ENCODE measurements at places on chromosomes 6 and 20.
A peak's percentile ranks its signal among the peaks of the same experiment; 100 is the strongest.

DNA sequence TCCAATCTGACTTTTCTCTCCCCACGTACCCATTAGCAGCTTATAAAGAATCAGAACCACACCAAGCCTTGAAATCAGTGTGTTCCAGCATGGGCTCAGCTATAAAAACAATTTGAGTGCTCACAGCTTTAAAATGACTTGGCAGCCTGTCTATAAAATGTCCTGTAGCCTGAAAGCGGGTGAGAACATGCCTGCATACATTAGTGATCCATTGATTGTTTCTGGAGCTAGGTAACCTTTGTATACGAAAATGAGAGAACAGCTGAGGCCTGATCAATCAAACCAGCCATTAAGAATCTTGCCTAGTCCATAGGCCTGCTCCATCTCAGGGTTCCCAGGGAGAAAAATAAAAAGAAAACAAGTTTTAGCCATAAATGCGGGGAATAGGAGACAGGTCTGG lies 245.8 kb upstream of the SULF2 start:
- DNase-seq, result no peak

GRCh38 chr20:9794831-9795230 lies 44.0 kb downstream of the PAK5 start:
- DNase-seq, result no peak

GRCh38 chr6:75478929-75479328 lies 14.7 kb downstream of the FILIP1 start:
- DNase-seq, result no peak

DNA sequence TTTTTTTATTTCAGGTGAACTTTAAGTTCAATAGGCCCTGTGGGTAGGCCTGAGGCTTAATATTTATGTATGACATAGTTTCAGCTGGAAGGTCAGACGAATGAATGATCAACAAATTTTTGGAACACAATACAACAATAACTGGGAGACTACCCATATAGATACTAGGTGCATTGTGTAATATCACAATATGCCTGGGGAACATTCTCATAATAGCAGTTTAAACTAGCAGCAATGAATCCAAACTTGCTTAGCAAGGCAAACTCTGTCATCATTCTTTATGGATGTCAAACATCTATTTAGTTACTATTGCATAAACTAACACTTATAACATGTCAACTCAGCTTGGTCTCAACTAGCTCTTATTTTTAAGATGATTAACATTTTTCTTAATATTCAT lies 49.3 kb downstream of the ELOVL4 start:
- DNase-seq, result no peak

GRCh38 chr6:53263917-53264316 lies 84.8 kb downstream of the ELOVL5 start:
- DNase-seq, result no peak

DNA sequence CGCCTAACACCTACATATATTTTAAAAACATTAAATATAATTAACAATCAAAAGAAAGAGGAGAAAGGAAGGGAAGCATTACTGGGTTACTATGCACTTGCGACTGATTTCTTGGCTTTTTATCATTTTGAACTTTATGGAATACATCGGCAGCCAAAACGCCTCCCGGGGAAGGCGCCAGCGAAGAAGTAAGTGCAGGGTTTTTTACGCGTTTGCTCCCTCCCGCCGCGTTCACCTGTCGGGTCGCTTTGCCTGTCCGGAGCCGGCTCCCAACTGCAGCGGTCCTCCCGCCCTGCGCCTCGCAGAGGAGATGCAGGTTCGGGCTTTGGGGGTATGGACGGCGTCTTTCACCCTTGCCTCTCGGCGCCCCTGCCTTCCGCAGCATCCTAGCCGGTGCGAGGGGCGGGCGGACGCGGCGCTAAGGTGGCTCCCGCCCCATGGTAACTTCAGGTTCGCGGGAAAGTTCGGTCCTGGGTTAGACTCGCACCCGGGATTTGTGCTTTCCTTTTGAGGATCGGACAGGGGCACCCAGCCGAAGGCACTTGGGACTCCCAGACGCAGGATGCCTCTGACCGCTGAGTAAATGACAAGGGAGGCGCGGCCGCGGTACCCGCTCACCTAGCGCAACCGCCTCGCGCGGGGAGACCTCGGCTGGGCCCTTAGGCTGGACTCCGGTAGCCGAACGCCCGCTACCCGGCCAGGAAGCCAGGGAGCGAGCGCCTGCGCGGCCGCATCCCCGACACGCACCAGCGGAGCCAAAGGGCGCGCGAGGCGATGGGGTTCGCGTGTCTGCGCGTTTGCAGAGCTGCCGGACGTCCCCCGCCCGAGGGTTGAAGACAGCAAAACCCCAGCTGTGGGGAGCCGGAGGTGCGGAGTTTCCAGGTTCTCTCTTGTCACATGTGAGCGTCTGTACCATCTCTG lies 891 bp downstream of the RSPO3 start:
- DNase-seq, result peak; percentile 66

- no peak for DNase-seq
Observed at GRCh38 chr6:138673346-138674014, 100.1 kb upstream of the CCDC28A start.

- no peak for DNase-seq
Observed at GRCh38 chr20:664151-664550, 11.2 kb upstream of the SRXN1 start.

GRCh38 chr6:140382355-140382754 lies 1007.9 kb upstream of the CITED2 start:
- DNase-seq, result no peak

DNA sequence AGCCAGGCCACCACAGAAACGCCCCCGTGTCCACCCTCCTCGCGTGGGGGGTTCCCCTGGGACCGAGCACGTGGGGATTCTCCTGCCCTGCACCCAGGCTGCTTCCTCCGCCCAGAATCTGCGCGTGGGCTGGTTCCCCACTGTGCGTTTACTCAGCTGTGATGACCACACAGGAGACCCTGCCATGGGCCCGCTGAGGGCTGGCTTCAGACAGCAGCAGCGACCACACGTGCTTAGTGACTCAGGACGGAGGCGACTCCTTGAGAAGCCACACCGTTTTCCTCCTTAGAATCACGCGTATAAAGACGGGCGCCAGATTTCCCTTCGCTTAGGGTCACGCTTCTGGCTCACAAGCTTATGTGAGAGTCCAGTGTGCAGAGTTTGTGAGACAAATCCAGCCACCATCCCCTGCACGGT lies 63.9 kb upstream of the PDE10A start:
- DNase-seq, result no peak

DNA sequence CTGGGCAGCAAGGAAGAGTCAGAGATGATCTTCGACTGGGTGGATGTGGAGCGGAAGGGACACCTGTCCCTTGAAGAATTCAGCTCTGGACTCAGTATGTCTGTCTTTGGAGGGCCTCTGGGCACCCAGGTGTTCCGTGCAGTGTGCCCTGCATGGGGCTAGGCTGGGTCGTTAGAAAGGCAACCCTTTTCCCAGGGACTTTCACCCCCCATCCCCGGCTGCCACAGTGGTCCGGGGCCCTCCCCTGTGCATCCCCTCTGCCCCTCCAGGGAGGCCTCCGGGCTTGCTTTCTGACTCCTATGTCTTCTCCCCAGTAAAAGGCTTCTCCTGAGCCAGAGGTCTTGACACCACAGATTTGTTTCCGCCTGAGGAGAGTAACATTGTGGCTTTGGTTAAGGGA lies 16.2 kb downstream of the RAB44 start:
- DNase-seq, result no peak

- DNase-seq, result peak; percentile 63
Observed at GRCh38 chr6:158033751-158034702, 52.4 kb downstream of the SYNJ2 start.

DNA sequence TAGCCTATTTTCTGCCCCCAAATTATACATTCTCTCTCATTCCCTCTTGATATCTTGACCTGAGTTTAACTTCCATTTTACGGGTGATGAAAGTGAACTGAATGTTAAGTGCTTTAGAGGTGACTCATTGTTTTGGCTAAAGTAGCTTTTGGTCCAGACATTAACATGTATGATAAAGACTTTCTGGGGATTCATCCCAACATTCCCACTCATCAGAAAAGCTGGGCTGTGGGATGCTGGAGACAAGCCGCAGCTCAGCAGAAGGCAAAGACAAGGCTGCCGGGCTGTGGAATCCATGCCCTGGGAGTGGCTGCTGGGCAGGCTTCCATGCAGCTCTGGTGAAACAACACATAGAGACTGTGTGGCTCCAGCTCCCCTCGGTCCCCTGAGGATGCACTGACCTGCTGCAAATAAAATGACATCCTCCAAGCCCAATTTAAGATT lies 89.9 kb upstream of the SYNDIG1 start:
- DNase-seq, result peak; percentile 75

DNA sequence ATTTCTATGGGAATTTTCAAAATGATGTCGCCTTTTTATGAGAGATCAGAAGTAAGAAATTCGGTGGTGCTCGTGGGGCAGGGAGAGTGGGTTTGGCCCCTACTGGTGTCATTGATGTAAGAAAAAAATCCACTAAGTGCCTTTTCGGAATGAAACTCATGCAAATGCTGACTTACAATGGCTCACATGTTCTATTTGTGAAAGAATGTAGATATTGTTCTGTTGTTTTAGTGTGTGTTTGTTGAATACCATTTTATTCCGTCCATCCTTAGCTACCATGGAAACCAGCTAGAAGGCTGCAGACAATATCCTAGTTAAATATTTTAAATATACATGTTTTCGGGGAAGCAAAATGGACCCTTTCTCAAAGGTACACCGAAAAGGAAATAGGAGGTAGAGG lies 304.9 kb downstream of the TAF4 start:
- DNase-seq, result no peak

GRCh38 chr6:127434651-127435050 lies 24.5 kb downstream of the KIAA0408 start:
- DNase-seq, result no peak

DNA sequence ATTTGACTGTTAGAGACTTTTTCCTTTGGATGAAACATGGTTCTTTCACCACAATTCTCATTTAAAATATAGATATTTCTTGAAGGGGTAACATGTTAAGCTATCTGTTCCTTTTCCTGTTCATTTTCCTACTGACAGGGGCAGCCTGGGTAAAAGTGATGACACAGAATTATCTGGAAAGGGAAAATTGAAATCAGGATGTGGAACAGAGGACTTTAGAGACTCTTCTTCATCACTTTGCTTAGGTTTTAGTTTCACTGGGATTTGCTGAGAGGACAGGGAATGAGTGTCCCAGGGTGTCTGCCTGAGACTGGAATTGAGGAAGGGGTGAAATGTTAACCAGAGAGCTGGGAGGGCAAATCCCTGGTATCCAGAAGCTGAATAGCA lies 116.0 kb downstream of the RNF144B start:
- no peak for DNase-seq

DNA sequence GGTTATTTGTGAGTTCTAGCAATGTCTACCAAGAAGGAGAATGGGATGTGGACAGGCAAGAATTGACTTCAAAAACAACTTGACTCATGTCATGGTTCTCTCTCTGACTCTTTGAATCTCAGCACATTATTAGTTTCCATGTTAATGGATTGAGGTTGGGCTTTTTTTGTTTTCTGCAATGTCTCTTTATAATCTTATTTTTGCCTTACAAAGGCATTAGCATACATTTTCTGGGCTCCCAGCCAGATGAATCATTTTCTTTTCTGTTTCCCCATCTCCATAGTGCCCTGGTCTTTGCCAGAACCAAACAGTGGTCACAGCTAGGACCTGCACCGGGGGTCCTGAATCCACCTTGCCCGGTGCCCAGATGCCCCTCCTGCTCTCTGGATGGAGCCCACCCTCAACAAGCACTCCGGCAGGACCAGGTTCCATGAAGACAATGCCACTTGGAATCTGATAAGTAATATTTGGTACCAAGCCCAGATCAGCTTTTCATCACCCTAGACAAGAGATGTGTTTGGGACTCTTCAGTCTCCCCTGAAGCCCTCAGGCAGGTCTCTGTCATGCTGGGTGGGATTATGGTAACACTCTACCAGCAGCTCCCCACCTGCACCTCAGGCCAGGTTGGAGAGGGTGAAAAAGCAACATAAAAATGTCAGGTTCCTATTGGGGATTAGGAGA lies 266.7 kb upstream of the SULF2 start:
- DNase-seq, result no peak

DNA sequence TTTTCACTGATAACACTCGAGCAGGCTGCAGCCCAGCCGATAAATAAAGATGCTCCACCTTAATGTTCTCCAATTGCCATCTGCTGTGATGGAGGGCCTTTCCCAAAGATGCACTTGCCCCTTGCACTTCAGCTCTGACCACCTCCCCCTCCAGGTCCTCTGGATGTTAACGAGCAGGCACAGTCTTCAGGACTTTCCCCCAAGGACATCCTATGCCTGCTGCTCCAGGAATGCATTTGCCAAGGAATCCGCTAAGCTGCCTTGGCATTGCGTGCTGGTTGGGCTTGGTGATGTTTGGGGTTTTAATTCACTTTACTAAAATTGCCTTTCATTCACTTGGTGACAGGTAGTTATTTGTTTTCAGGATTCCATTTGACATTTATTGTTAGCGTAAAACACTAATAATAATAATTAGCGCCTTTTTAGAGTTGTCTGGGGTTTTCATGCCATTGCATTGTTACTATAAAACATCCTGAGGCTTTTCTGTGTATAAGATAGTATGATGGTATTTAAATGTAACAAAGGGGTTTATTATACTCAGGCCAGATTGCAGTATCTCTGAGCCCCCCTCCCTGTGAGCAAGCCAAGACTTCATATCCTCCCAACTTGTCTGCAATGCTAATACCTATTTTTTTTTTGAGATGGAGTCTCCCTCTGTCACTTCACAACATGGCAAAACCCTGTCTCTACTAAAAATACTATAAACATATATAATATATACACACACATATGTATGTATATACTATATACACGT lies 66.7 kb upstream of the TSHZ2 start:
- DNase-seq, result no peak

DNA sequence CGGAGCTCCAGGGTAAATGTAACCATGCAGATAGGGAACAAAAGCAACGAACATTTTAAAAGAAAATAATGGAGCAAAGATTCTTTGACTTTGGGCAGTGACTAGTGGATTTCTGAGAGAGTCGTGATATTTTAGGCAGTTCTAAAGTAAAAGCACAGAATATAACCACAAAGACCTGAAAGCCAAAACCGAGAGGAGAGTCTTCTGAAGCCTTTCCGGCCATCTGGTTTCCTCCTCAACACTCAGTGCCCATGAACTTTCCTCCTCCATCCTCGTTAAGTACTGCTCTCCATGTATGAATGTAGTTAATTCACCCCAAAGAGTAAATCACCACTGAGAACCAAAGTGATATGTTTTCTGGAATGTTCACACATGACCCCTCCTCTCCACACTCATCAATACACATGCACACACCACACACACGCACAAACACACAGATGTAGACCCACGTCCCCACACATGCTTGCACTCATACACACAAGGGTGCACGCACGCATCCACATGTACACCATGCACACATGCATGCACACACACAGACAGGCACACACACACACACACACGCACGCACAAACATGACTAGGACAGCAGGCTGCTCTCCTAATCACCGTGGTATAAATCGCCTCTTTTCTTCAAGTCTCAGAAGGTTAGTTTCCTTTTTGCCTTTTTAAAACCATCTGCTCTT lies 109.5 kb downstream of the MYLK4 start:
- DNase-seq, result no peak

DNA sequence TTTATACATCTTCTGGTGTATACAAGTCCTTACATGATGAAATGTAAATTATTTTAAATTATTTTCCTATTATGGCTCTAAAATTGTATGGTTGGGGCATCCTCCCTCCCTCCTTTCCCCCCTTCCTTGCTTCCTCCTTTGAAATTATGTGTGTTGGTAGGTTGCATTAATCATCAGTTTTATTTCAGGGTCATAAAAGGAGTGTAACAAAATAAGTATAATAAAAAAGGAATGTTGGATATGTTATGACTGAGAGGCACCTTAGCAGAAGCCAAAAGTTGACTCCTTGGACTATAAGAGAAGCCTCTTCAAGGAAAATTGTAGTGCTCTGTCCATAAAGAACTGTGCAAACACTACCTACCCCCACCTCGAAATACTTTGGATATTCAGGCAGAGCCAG lies 46.6 kb upstream of the PTPRK start:
- DNase-seq, result no peak

GRCh38 chr6:20511852-20512251 lies 22.4 kb upstream of the CDKAL1 start:
- DNase-seq, result no peak

Data from sigmoid colon (tissue), 7 donors.